ENCODE measurements at places on chromosomes 13 and 19.
A peak's percentile ranks its signal among the peaks of the same experiment; 100 is the strongest.

- DNase-seq: no peak
These were observed 14.1 kb downstream of the POU4F1 start for GRCh38 chr13:78589206-78589605.

- no peak for DNase-seq
These were observed 1.3 kb downstream of the CCDC8 start for GRCh38 chr19:46411925-46412649.

- no peak for DNase-seq
These were observed 56.6 kb downstream of the FREM2 start for GRCh38 chr13:38743466-38743865.

GRCh38 chr13:113949546-113949945, 24.3 kb downstream of the C13orf46 start:
- DNase-seq: no peak

DNA sequence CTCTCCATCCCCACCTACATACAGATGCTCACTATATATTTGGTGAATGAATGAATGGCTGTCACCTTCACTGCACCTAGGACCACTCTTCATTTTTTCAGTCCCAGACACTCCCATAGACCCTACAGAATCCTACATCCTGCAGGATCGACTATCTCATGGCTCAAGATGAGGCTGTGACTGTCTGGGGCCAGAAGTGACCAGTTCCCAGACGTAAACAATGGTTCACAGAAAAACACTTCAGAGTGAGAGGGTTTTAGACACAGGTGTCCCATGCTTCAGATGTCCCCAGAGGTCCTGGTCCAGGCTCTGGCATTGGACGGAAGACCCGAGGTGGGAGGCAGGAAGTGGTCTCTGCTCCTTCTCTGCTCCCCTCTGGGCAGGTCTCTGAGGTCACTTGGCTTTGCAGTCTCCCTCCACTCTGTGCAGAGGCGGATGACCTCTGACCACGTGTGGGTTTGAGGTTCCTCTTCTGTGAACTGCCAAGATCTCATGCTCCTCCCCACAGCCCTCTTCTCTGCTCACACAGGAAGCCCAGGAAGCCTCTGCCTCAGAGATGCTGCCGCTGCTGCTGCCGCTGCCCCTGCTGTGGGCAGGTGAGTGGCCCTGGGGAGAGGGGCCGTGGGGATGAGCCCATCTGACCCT, 24.9 kb downstream of the SIGLEC7 start:
- no peak for DNase-seq

DNA sequence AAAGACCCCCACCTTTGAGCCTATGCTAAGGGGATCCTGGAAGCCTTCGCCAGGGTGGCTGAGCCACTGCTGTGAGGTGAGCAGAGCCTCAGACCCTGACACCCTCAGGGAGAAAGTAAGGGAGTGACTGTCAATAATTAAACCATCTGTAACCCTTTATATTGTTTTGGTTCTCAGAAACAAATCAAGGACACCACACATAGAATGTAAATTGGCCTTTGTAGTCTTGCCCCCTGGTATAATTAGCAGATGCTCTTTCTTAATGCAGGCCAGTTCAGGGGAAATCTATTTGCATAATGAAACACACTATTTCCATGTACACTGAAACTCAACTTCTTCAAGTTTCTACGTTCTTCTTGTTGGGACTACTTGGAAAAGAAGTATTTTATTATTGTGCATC, 127.7 kb upstream of the EDNRB start:
- no peak for DNase-seq

GRCh38 chr13:35598790-35599369, 122.4 kb upstream of the MAB21L1 start:
- DNase-seq: no peak

- DNase-seq: no peak
These were observed 24.0 kb downstream of the STARD13 start for GRCh38 chr13:33261387-33262061.

DNA sequence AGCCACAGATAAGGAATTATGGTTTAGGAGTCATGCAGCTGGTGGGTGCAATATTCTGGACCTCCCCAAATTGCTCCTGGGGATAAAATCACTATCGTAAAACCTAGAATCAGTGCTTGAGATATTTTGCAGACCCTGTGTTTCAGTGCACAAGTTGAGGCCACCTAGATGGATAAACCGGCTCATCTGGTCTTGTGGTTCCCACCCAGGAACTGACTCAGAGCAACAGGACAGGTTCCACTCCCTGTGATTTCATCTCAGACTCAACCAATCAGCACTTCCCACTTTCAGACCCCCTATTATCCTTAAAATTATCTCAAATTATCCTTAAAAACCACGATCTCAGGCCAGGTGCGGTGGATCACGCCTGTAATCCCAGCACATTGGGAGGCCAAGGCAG, 21.0 kb downstream of the FBXL12 start:
- no peak for DNase-seq

GRCh38 chr13:88042489-88042888, 371.3 kb downstream of the SLITRK5 start:
- no peak for DNase-seq

GRCh38 chr19:48896191-48896720, 2.3 kb downstream of the TULP2 start:
- peak; percentile 54 for DNase-seq

DNA sequence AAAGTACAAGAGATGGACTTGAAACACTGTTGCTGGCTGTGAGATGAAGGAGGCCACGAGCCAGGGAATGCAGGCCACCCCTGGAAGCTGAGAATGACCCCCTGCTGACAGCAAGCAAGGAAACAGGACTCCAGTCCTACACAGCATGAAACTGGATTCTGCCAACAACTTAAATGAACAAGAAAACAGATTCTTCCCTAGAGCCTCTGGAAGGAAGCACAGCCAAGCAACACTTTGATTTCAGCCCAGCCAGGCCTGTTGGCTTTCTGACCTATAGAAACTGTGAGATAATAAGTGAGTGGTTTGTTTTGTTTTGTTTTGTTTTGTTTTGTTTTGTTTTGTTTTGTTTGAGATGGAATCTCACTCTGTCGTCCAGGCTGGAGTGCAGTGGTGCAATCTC, 105.3 kb upstream of the CACNA1A start:
- no peak for DNase-seq

DNA sequence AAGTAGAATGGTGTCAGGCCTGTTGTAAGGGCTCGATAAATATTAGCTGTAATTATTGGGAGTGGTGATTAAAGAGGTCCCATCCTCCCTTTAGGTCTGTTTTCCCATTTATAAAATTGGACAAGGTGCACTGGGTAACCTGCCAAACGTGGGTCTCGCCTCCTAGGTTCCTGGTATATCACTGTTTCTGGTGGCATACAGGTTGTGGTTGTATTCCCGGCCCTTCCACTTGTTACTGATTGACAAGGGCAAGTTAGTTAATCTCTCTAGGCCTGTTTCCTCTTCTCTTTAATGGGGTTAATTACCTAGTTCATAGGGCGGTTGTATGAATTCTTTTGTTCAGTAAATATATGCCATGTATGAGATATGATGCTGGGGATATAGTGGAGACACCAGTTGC, 1.5 kb downstream of the PPP2R1A start:
- no peak for DNase-seq

DNA sequence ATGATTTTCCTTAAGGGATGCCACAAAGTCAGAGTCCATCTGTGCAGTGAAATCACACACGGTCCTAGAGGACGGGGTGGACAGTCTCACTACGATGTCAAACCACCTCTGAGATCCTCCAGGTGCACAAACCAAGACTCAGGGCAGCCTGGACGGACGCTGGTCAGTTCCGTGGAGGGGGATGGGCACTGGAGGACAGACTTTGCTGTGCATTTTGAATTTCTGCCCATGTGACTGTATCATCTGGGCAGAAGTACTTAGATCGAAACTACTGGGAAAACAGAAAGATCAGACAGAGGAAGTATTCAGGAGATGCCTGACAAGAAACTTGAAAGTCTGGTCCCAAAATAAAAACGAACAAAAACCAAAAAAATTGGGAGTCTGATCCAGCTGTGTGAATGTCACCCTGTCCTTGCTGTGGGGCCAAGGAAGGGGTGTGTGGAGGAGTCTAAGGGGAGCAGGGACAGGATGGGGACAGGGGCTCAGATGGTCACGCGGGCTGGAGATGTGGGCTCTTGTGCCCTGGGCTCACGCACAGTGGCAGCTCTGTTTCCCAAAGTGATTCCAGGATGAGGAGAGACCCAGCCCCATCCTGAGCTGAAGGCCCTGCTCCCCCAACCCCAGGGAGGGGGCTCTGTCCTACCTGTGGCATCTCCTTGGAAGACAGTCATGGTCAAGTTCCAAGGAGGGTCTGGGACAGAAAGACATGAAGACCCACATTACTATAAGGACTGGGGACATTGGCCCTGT, 1.5 kb downstream of the SIGLEC8 start:
- DNase-seq: no peak

All from stimulated activated CD4-positive, alpha-beta T cell treated with anti-CD3 and anti-CD28 coated beads, Interleukin-4, amount 100 ng/mL, for 1 hour (primary cell).